ENCODE measurements at places on chromosomes 6 and 20. TPM values are rescaled to one million over a fixed set of nuclear protein-coding genes. Genes with fewer than 3 reads are reported as not detected.

DNA sequence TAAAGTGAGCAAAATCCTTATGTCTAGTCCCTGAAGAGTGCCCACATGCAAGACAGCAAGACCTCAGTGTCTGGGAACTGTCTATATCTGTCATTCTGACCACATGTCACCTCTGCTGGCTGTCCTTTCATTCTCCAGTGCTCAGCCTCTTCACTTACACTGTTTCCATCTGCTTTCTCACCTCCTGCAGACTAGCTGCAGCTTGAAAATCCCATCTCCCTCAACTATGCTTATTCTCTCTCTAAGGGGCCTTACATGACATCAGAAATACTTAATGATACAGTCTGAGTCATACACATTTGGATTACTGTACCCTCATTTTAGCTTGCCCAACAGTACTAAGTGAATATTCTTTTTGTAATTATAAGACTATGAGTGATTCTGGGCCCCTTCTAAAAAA, 587.8 kb downstream of the EPM2A start:
- DNase-seq, result no peak

GRCh38 chr20:32945710-32946221, 58.5 kb downstream of the SUN5 start:
- no peak for DNase-seq

TSBP1 gene
- not detected for total RNA-seq

POU5F1 gene
- total RNA-seq, result not detected

FLOT1 gene
- total RNA-seq, result 50.6 TPM

PAK5 gene
- not detected for total RNA-seq

- DNase-seq, result no peak
Measured at GRCh38 chr6:74066168-74066871, 370.3 kb downstream of the CD109 start.

GRCh38 chr6:108667993-108668392, 107.3 kb downstream of the FOXO3 start:
- DNase-seq, result no peak

- peak; percentile 59 for DNase-seq
Measured at GRCh38 chr6:36120539-36120938, 9.8 kb upstream of the MAPK13 start.

GRCh38 chr6:501891-502601, 110.5 kb downstream of the IRF4 start:
- no peak for DNase-seq

- DNase-seq, result no peak
Measured at GRCh38 chr6:64520050-64520449, 884.4 kb downstream of the PHF3 start.

All from hematopoietic multipotent progenitor cell (in vitro differentiated cells).